ENCODE measurements at places on chromosomes 6 and 20.

DNA sequence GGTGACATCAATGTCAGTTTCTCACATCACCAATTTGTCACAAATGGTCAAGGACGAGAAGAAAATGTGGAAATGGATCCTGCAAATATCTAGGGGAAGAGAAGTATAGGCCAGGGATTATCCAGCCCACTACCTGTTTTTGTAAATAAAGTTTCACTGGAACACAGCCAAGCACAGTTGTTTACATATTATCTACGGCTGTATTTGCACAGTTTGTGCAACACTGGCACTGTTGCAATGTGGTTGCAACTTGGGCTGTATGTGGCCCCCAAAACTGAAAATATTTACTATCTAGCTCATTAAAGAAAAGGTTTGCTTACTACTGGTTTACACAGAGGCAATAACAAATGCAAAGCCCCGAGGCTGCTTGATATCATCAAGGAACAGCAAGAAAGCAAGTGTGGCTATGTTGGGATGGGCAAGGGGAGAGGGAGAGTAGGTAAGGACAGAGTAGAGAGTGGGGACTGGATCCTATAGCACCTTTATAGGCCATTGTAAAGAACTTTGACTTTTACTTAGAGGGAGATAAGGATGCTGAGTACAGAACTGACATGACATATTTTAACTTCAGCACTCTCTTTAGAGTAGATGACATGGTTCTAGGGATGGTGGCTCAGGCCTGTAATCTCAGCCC lies 11.8 kb upstream of the STXBP5 start:
- no peak for DNase-seq

- no peak for DNase-seq
These were observed 41.1 kb downstream of the SLC13A3 start for GRCh38 chr20:46610145-46610544.

GRCh38 chr6:12459945-12460661 lies 169.9 kb downstream of the EDN1 start:
- DNase-seq = no peak

DNA sequence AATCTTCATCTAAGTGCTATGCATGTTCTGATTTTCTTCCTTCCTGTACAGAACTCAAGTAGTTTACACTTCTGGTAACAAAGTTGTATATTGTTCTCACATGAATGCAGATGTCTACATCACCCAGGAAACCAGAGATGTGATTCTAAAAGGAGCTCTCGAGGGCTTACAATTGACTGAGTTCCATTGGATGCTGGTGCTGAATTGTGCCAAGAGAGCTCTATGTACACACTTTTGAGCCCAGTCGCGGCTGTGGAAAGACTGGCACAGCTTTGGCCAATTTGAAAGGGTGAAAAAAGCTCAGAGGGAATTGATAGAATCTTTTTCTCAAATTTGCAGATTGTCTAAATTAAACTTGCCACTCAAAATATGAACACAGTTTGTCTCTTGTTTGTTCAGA lies 340.7 kb downstream of the LMBRD1 start:
- DNase-seq = no peak

DNA sequence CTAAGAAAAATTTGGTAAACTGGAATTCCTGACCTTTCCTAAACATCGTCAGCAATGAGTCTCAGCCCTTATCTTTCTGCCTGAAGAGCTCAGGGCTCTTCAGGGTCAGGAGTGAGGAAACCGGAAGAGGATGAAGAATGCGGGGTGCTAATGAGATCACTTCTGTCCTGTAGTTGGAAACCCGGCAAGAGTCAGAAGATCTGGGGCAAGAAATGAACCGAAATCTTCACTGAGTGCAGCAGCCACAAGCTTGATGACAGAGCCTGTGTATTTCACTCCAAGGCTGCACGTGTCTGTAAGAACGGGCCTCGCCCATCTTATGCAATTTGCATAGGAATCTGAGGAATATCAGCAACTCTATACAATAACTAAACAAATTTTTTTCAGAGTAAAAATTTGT lies 60.4 kb upstream of the QKI start:
- DNase-seq = peak; percentile 30

- no peak for DNase-seq
These were observed 882.7 kb upstream of the FLRT3 start for GRCh38 chr20:15220009-15220656.

DNA sequence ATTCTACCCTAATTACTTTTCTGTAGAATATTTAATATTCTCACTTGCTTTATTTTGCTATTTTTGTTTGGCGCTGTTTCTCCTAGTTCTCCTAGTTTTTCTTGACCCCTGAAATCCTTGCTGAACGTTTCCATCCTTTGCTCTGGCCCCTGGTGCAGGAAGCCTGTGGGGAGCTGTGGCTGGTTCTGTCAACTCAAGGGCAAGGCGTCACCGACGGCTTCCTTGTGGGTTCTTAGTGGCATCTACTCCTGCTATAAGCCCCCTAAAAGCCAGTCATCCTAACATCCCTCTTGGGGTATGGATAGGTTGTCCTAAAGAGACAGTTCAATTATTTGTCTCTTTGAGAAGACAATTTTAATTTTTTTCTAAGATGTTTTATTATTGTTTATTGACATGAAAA lies 36.9 kb upstream of the KIF25 start:
- DNase-seq = no peak

- DNase-seq = no peak
These were observed 14.5 kb upstream of the TMEM170B start for GRCh38 chr6:11522812-11523605.

DNA sequence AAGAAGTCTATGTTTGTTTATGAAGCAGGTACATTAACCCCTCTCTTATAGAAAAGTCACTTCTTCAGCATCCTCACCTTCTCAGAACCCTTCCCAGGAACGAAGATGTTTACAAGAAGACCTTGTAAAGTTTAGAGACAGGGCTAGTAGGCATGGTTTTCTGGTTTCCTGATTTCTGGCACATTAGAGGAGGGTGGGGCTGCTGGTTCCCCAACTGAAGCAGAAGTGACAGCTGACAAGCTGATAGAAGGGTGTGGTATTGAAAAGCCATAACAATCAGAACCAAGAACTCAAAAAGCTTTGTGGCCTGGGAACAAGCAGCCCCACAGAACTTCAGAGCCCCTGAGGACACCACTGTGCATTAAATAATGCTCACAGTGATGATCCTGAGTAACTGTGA lies 91.2 kb downstream of the RTN4IP1 start:
- DNase-seq = no peak

All from non-pigmented ciliary epithelial cell (primary cell).